ENCODE measurements at places on chromosomes 13 and 19.

DNA sequence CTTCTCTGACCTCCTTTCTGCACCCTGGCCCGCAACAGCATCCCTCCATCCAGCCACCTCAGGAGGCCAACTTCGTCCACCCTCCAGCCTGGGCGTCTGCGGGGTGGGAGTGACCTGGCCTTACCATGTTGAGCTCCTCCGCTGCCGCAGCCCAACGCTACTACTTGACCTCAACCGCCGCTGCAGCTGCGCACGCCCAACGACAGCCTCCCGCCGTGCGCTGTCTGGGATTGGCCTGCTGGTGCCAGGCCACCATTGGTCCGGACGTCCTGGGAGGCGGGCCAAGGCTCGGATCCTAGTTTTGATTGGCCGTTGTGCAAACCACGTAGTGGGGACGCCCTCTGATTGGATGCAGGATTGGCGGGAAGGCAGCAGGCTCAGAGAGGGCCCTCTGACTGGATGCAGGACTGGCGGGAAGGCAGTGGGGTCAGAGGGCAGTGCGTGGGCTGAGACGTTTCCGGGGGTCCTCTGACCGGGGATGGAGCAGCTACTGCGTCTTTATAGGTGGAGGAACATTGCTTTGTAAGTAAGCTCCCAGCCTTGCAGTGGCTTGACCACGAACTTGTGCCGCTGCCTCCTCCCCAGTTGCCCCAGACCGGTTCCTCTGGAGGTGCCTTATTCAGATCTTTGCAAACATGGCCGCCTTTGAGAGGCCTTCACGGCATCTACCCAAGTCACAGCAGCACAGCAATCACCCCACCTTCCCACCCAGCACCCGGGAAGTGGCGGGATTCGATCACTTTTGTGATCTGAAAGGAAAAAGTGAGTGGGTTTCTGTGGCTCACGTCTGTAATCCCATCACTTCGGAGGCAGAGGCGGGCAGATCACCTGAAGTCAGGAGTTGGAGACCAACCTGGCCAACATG lies at the start of gene TUBA3C:
TUBA3C (minus strand) TSS at position 204 of the 865 bp plus-strand sequence; CDS start at position 127, 77 bp downstream.
- DNase-seq, result peak; percentile 88

GRCh38 chr13:108662528-108662927 lies 33.1 kb downstream of the MYO16 start:
- no peak for DNase-seq

DNA sequence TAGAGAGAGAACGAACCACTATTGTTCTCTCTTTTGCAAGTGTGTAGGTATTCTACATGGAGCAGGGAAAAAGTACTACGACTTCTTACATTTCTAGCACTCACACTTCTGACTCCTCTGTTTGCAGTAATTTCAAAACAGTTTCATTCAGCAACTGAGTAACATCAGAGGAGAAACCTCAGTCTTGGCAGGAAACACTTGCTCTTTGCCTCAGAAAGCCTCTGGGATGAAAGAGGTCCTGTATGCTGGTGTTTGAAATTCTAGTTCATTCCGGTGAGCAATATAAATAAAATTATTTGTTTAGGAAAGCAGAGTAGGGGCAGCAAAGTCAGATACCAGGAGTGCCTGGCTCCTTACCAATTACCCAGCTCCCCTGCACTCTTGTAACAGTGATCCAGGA lies 595.5 kb downstream of the TBC1D4 start:
- no peak for DNase-seq

- no peak for DNase-seq
These were observed 84.0 kb downstream of the ATP11A start for GRCh38 chr13:112773601-112774447.

GRCh38 chr19:42422092-42422900 lies 4.9 kb downstream of the LIPE start:
- no peak for DNase-seq

- no peak for DNase-seq
These were observed 157.8 kb downstream of the TNFSF13B start for GRCh38 chr13:108427355-108427754.

GRCh38 chr13:31395090-31395489 lies 195.3 kb downstream of the B3GLCT start:
- DNase-seq, result no peak

DNA sequence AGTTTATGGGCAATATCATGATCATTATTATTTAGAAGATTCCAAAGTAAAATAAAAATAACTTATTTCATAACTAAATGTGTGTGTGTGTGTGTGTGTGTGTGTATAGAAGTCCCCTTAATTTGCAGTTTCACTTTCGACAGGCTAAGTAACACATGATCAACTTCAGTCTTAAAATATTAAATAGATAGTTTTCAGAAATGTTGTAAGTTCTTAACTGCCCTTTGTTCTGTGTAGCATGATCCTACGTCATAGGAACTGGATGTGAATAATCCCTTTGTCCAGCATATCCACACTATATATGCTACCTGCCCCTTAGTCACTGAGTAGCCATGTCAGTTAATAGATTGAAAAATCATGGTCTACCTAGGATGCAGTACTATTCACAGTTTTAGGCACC lies 1863.5 kb upstream of the PCDH20 start:
- no peak for DNase-seq

GRCh38 chr13:99995589-99996380 lies 14.2 kb downstream of the ZIC2 start:
- DNase-seq, result no peak

GRCh38 chr19:367963-368629 lies 23.5 kb upstream of the MIER2 start:
- DNase-seq, result no peak

GRCh38 chr19:14023404-14024235 lies 4.3 kb upstream of the RLN3 start:
- no peak for DNase-seq

- no peak for DNase-seq
These were observed 14.3 kb downstream of the IGSF23 start for GRCh38 chr19:44627631-44628030.

- DNase-seq, result no peak
These were observed 408.3 kb downstream of the KLF5 start for GRCh38 chr13:73467125-73467524.

DNA sequence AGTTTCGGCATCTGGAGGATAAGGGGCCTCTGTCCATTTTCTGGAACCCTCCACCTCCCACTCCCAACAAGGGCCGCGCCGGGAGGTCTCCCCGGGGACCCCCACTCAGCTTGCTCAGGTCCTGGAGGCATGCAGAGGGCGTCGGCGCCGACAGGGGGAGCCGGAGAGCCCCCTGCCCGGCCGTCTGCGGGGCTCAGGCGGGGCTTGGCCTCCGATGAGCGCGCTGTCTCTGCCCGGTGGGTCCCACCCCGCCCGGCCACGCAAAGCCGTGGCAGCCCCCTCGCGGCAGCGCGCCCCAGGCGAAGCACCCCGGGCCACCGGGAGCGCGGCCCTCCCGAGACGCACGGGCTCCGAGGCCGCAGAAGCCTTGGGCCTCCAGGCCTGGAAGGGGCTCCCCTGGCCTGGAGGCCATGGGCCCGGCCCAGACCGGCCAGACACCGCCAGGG lies 149.7 kb upstream of the ZNF536 start:
- DNase-seq, result peak; percentile 81

DNA sequence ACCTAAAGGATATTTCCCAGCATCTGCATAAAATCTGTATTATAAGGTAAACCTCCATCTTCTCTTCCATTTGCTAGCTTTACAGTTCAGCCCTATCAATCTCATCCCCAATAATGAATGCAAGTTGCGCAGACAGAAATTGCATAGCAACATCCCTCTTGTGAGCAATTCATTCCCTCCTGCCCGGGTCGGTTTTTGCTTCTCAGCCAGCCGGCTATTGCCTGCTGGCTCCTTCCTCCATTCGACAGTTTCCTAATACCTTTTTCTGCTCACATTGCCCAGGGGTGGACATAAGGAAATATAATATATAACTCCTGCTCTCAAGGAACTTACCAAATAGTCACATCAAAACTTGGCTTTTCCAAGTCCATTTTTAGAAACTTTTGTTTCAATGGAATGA lies 125.2 kb downstream of the FGF9 start:
- DNase-seq, result no peak

GRCh38 chr19:14363183-14364097 lies 17.8 kb upstream of the ADGRE5 start:
- no peak for DNase-seq

- no peak for DNase-seq
These were observed 25.4 kb downstream of the ZNF558 start for GRCh38 chr19:8806661-8807060.

- DNase-seq, result no peak
These were observed 136.3 kb upstream of the CSNK1A1L start for GRCh38 chr13:37241786-37242185.

DNA sequence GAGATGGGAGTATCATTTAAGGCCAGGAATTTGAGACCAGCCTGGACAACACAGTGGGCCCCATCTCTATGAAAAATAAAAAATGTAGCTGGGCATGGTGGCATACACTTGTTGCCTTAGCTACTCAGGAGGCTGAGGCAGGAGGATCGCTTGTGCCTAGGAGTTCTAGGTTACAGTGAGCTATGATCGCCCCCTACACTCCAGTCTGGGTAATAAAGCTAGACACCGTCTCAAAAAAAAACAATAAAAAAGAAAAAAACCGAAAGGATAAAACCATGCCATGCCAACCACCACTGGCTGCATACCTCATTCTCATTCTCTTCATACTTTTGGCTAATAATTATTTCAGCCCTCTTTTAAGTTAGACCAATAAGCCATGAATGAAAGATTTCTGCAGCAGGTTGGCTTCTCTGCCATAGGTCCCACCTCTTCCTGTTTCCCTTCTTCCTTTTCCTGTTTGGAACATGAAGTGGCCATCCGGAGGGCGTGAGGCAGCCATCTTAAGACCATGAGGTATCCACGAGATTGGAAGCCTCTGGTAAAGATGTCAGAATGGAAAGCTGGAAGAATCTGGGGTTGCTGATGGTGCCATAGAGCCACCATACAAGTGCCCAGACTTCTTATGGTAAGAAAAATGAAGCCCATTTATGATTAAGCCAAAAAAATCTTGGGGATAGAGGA lies 171.3 kb downstream of the CACNA1A start:
- no peak for DNase-seq

GRCh38 chr13:27925220-27925991 lies 5.6 kb downstream of the PDX1 start:
- no peak for DNase-seq

GRCh38 chr19:10122045-10122444 lies 2.3 kb upstream of the EIF3G start:
- no peak for DNase-seq

DNA sequence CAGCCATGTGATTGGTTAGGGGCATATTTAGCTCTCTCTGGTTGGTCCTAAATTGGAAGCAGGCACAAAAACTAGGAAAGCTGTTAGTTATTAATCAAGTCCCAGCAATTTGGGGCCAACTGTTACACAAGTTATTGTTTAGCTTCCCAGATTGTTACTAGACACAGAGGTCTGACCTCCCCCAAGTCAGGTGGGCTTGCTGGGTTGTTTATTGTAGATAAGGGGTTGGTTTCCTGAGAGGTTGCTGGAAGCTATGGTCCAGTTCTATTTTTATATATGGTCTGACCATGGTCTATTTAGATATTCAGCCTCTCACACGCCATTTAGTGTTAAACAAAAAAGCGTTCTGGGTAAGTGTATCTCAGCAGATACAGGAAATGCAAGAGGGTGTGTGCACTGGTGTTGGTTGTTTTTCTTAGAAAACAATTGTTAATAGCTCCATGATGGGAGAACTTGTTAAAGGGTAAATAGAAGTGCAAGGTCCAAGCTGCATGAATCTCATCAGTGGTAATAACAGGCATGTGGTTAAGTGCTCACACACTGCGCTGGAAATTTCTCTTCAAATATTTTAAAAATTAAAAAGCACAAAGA lies 150.0 kb downstream of the RAP2A start:
- no peak for DNase-seq

DNA sequence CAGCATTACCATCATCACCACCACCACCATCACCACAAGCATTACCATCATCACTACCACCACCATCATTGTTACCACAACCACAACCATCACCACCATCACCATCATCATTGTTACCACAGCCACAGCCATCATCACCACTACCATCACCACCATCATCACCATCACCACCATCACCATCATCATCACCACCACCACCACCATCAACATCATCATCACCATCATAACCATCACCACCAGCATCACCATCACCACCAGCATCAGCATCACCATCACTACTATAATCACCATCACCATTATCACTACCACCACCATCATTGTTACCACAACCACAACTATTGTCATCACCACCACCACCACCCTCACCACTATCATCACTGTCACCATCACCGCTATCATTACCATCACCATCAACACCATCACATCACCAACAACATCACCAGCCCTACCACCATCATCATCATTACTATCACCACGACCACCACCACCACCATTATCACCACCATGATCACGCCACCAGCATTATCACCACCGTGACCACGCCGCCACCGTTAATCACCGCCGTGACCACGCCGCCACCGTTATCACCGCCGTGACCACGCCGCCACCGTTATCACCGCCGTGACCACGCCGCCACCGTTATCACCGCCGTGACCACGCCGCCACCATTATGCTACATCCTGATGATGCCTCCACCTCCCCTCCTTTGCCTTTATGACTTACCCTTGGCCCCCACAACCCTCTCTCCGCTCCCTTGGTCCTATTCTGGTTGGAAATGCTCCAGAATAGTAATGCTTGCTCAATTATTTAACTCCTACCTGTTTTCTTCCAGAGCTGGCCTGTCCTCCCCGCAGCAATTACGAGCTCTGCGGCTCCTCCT lies 10.0 kb upstream of the FXYD3 start:
- DNase-seq, result no peak

DNA sequence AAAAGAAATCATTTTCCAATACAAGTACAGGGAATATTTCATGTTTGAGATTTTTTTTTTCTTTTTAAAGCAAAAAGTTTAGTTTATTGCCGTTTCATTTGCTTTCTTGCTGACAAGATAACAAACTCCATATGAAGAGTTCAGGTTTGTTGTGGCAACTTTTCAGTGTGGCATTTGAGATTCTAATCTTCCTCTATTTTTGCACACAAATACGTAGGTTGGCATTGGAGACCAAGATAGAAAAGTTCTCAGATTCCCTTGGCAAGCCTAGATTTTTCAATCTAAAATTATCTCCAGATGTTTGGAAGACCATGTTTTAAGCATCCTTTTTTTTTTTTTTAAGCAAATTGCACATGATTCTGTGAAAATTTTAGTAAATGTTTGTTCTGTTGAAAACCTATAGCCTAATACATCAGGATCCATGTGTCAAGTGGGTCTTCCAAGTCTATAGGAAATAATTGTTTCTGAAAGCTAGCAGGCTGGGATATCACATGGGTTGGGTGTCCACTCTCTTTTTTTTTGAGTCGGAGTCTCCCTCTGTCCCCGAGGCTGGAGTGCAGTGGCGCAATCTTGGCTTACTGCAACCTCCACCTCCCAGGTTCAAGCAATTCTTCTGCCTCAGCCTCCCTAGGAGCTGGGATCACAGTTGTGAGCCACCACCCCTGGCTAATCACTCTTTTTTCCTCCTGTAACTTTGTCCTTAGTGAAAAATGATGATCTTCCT lies 2.6 kb downstream of the GARRE1 start:
- no peak for DNase-seq

Measured in mesenteric fat pad (tissue), 1 donor.